ENCODE measurements at places on chromosomes 3 and 15.

- DNase-seq = no peak
These were observed 355.3 kb upstream of the RORA start for GRCh38 chr15:61584410-61584809.

GRCh38 chr3:197003461-197004385 lies 25.9 kb downstream of the MELTF start:
- DNase-seq = no peak

GRCh38 chr3:72163809-72164634 lies 379.1 kb upstream of the PROK2 start:
- DNase-seq = no peak

GRCh38 chr15:66883284-66883911 lies 181.4 kb downstream of the SMAD6 start:
- DNase-seq = no peak

GRCh38 chr3:129409541-129409940 lies 18.9 kb downstream of the EFCAB12 start:
- no peak for DNase-seq

GRCh38 chr15:77507911-77508310 lies 87.2 kb downstream of the HMG20A start:
- no peak for DNase-seq

Data from stimulated activated CD8-positive, alpha-beta memory T cell treated with anti-CD3 and anti-CD28 coated beads, Interleukin-2, amount 100 ng/mL, for 48 hours (primary cell).